ENCODE measurements at places on chromosomes 7 and 10.

- DNase-seq, result no peak
Observed at GRCh38 chr10:123068087-123068853, 59.5 kb downstream of the ACADSB start.

DNA sequence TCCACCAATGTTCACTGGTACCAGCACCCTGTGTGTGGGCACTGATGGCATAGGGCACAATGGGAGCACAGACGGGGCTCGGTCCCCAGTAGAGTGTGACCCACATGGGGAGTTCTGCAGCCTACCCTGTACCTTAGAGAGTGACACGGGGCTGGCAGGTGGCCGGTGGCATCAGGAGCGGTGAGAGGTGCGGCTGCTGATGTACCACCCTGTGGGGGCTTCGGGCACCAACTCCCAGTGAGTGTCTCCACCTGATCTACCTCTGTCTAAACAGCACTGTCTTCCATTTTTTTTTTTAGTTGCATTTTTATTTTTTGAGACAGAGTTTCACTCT lies 4.1 kb downstream of the JAKMIP3 start:
- no peak for DNase-seq

GRCh38 chr7:67105377-67105776 lies 108.7 kb downstream of the TYW1 start:
- no peak for DNase-seq

DNA sequence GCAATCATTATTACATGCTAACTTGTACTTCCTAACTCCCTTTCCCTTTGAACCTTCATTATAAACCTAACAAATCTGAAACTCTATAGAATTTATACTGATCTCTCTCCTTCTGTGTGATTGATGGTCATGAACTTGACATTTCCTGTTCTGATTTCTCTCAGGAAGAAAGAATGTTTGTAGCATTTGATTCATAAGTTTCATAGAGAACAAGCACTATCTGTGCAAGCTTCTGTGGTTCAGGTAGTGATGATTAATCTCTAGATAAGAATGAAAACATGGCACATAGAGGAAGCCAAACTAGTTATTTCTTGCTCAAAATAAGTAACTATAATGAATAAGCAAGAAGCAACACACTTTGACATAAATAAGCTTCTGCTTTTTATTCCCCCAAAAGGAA lies 34.2 kb downstream of the TFPI2 start:
- no peak for DNase-seq

DNA sequence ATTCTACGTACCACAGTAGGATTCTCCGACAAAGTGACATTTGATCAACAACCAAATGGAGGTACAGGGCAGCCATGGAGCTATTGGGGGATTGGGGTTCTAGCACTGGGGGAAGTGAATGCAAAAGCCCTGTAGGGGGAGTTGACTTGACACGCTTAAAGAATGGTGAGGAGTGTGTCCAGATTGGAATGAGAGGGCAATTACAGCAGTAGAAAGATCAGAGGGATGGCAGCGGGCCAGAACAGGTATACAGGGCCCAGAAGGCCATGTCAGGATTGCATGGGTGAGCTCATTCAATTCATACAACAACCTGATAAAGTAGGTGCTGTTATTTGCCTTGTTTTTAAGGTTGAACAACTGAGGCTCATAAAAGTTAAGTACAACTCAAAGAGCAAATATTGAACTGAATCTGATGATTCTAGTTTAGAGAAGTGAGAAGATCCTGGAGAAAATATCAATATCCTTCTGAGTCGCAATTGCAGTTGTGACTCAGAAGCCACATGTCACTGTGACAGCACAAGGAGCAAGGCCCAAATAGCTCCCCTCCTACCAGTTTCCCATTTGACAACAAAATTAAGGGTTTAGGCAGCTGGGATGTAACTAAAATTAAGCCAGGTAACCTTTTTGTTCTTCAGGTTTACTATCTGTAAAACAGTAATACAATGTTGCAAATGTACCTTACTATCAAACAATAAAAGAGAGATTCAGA lies 28.0 kb upstream of the CTTNBP2 start:
- no peak for DNase-seq

- DNase-seq, result no peak
Observed at GRCh38 chr10:101818872-101819633, 809 bp upstream of the OGA start.

GRCh38 chr10:89001024-89001728 lies 10.6 kb downstream of the FAS start:
- peak; percentile 56 for DNase-seq

DNA sequence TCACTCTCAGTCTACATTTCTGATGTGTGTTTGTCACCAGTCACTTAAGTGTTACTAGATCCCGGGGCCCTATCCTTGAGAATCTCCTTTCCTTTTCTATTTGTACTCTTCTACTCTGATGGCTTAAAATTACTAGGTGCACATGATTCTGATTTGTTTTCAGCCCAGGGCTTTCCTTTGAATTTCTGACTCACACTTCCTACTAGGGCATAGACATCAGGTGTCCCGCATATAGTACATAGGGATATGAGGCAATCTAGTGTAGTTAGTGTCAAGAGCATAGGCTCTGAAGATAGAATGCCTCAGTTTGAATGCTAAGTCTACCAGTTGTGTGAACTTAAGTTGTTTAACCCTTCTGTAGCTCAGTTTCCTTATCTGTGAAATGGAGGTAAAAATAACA lies 49.4 kb upstream of the LRRN3 start:
- DNase-seq, result no peak

DNA sequence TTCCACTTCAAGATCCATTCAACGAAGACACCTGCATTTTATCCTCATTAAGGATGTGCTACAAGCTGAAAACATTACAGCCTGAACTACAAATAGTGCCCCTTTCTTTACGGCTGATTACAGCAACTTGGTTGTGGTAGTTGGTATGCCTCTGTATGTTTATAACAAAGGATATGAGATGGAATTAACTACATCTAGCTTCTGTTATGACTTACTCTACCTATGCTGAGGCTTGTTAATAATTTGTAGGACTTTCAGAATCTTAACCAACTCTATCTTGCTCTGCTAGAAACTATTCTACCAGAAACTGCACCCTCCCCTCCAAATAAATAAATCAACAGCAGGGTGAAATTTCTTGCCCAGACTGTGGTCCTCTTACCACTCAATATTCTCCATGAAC lies 448.1 kb downstream of the GRM8 start:
- DNase-seq, result no peak

DNA sequence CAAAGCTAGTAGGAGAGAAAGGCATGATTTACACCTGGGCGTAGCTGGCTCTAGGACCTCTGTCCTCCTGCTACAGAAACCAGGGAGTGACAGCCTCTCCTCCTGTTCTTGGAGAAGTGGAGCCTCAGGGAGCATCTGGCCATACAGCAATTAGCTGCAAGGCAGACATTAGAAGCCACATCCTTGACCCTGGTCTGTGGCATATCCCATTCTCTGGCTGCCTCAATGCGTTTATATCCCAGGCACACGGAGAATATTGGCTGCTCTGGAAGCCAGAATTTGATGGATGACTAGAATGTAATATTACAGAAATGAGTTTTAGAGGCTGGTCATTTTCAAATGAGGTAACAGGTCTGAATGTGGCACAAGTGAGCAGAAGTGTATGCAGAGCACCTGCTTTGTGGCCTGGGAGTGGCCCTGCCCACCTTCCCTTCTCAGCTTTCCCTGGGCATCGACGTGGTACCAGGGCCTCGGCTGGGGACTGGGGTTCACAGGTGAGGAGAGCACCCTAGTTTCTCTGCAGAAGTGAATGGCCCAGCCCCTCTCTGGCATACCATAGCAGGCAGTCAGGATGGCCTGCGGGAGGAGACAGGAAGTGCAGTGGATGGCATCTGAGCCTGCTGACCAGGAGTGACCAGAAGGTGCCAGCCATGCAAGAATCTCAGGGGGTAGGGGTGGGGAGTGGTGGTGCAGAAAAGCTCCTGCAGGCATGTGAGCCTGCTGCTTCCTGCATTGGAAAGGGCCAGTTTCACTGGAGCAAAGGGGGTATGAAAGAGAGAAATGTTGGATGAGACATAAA lies 367.2 kb upstream of the ZNF32 start:
- no peak for DNase-seq

- no peak for DNase-seq
Observed at GRCh38 chr7:30313348-30313747, 29.0 kb downstream of the ZNRF2 start.

DNA sequence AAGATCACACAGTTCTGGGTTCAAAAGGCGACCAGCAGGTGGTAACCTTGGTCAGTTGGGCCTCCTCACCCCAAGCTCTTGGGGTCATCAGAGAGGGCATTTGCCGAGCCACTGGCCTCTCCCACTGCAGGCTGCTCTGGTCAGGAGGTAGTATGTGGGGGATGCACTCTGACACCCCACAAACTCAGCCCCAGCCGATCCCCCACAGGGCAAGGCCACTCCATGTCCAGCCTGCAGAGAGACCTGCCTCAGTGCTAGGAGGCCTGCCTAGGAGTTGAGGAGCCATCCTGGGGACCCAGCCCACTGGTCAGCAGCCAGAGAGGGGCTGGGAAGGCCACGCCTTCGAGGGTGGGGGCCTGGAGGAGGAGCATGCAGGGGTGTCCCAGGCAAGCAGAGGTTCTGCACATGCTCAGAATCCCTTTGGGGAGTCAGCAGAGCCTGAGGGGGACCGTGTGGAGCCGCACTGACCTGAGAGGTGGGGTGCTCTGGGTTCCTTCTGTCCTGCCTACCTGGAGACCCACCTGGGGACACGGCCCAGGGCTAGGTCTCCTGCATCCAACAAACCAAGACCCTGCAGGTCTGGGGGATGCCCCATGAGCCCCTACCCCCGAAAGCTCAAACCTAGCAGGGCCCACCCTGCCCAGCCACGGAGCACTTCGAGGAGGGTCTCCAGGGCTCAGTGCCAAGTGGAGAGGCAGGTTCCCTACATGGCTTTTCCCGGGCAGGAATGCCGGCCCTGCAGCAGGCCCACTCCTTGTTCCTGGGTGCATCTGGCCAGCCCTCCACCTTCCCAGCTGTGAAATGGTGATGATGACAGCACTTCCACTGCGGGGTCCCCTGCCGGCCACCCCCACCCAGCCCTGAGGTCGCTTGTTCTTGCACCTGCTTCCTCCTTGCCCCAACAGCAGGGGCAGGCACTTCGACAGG lies 58.5 kb downstream of the RASGEF1A start:
- DNase-seq, result no peak

- DNase-seq, result no peak
Observed at GRCh38 chr7:34838329-34838728, 180.3 kb downstream of the NPSR1 start.

GRCh38 chr7:125572414-125572813 lies 642.8 kb upstream of the POT1 start:
- DNase-seq, result no peak

DNA sequence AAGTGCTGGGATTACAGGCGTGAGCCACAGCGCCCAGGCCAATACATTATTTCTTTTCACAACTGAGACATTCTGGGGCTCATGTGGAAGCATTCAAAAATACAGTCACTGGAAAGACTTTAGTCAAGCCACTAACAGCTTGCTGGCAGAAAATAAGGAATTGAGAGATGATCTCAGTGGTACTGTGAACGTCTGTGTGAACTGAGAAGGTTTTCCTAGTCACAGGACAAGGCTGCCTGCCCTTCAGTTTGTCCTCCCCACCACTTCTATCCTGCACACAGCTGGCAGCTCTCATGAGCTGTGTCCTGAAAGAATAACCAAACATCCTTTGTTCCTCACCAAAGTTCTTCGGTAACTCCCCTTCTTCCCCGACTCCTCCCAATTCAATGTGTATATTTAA lies 31.3 kb upstream of the ITGA8 start:
- no peak for DNase-seq

DNA sequence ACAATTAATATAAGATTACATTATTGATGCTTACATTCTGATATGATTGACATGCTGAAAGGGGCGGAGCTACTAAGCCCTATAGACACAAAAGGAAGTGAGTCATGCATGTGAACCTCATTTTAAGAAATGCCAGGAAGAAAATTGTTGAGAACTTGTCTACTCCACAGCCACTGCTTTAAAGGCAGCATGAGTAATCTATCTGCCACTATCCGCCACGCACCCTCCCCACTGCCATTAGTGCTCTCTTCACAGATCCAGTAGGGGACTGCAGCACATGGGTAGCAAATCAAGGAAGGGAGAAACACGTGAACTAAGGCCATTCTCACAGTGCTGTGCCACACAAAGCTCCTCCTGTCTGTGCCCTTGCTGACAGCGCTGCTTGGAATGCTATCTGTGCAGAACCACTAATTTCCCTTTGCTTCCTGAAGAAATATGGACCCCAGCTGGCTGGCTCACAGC lies 524.8 kb downstream of the GRM8 start:
- no peak for DNase-seq

DNA sequence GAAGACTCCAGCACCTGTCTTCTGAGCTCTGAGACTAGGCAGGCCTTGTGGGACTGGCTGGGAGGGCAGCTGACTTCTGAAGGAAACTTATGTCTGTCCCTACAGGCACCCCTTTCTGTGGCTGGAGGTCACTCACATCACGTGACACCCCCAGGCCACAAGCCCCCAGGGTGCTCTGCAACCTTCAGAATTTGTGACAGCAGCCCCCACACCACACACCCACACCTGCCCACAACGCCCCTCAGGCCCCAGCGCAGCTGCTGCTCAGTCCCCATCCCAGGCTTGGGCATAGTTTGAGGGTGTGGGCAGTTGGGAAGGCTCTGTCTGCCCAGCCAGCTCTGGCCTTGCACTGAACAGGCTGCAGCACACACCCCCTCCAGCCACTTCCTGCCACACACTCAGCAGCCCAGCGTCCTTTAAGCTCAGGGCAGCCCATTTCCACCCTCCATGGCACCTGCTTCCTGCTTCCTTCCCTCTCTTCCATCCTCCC lies 80.0 kb upstream of the UNC5B start:
- no peak for DNase-seq

- no peak for DNase-seq
Observed at GRCh38 chr10:45154502-45154901, 153.8 kb downstream of the ZNF22 start.

DNA sequence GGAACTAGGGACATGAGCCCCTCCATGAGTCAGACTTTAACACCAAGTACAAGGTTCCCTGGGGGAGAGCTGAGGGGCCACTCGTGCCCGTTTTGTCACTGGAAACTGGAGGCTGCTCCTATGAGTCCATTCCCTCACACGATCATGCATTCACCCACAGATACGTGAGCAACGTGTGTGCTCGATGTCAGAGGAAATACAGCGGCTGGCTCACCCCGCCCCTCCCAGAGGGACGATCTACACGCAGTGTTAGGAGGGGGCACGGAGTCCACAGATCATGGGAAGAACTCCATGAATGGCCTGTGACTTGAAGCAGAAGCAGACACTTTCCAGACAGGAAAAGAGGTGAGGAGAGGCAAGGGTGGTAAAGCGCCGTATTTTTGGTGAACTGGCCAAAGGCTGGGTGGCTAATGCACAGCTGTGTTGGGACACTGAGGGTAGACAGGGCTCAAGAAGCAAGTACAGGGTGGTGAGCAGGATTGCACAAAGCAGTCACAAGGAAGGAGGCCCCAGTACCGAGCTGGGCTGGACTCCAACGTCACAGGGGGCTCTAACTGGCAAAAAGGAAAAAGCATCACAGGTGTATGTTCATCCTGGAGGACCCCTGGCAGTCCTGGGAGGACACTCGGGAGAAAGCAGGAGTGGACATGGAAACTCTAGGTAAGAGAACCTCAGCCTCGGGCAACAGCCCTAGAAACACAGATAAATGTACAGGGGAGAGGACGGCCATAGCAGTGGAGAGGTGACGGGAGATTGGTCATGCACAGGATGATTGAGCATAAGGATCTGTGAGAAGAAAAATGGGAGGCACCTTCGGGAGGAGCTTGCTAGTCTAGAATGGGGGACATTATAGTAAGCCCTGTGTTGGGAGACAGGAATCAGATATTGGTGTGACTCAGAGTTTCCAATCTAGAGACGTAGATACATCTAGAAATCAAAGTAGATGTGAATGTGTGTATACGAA lies 41.2 kb downstream of the TNS3 start:
- DNase-seq, result no peak

- no peak for DNase-seq
Observed at GRCh38 chr10:80579181-80579763, 41.6 kb downstream of the SH2D4B start.

- DNase-seq, result no peak
Observed at GRCh38 chr10:92785118-92785517, 63.2 kb upstream of the EXOC6 start.
